Tongue (tissue), 3 donors: ENCODE measurements at places on chromosomes 13 and 19.

DNA sequence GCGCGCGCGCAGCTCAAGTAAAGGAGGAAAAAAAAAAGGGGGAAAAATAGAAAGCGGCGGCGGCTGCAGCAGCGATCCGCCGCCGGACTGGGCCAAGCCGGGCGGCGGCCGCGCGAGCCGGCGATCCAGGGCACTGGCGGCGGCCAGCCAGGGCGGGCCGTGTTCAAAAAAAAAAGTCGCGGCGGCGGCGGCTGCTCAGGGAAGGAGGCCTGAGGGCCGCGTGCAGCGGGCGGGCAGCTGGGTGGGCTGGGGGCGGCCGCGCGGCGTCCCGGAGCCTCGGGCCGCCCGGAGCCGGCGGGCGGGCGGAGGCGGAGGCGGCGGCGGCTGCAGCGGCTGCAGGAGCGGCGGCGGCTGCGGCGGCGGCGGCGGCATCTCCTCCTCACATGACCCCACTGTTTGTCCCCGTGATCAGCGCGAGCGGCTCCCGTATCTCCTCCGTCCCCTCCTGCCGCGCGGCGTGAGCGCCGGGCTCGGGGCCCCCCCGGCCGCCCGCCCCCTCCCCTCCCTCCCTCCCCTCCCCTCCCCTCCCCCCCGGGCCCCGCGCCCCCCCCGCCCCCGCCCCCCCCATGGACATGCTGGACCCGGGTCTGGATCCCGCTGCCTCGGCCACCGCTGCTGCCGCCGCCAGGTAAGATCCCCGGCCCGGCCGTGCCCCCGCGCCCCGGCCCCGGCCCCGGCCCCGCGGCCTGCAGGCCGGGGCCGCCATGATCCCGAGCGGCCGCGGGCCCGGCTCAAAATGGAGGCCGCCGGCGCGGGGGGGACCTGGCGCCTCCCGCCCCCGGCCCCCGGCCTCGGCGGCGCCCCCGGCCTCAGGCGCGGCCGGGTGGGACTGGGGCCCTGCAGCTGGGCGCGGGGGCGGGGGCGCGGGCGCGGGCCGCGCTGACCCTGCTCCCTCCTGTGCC is at the start of gene USF2:
Gene USF2 (plus strand): TSS at position 427 of the 902 bp plus-strand sequence. CDS start 140 bp downstream, at position 567.
- peak; percentile 86 for DNase-seq

DNA sequence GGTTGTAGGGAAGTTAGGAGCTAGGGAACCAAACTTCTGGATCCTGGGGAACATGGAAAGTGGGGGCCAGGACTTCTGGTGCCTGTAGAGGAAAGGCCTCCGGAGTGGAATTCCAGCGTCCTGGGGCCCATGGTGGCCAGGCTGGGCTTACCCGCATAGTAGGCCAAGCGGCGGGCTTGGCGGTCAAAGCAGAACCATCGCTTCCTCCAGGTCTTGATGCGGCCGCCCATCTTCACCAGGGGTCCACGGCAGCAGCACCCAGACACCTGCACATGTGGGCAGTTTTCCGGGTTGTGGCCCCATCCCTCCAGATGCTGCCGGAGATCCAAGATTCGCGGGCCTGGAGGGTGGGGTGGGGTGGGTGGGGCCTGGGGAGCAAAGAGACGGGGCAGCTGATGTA is 13.8 kb upstream of the LYPD3 start:
- DNase-seq: no peak

DNA sequence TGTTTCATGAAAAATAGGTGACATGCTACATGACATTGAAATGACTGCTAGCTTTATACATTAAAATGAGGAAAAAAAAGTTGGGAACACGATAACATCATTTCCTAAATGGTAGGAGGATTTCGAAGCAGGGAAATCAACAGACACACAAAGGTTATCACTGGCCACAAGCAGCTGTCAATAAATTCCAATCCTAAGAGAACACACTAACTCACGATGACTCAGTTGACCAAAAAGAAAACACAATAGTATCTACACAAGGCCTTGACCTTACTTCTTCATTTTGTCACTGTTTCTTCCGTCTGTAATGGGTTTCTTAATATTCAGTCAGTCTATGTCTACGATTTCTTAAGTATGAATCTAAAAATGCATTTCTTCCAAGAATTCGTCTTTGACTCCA is 36.5 kb downstream of the STARD13 start:
- DNase-seq: no peak

GRCh38 chr13:95707035-95707434 is 30.1 kb downstream of the DNAJC3 start:
- no peak for DNase-seq

DNA sequence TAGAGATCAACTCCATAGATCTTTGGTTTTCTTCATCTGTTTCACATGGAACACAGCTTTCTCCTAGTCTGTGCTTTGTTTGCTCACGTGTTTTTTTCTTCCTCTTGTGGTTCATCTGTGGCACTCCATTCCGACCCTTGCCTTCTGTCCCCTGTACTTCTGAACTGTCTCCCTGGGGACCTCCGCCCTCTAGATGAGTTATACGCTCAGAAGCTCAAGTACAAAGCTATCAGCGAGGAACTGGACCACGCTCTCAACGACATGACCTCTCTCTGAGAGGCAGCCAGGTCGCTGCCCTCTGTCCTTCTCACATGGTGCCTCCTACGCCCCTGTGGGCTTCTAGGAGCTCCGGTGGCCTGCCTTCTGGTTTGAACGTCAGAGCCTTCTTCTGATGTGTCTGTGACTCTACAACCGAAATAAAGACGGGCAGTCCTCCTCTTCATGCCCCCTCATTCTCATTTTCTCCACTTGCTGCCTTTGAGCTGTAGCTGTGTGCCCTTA is 16.6 kb upstream of the RAB8A start:
- no peak for DNase-seq

DNA sequence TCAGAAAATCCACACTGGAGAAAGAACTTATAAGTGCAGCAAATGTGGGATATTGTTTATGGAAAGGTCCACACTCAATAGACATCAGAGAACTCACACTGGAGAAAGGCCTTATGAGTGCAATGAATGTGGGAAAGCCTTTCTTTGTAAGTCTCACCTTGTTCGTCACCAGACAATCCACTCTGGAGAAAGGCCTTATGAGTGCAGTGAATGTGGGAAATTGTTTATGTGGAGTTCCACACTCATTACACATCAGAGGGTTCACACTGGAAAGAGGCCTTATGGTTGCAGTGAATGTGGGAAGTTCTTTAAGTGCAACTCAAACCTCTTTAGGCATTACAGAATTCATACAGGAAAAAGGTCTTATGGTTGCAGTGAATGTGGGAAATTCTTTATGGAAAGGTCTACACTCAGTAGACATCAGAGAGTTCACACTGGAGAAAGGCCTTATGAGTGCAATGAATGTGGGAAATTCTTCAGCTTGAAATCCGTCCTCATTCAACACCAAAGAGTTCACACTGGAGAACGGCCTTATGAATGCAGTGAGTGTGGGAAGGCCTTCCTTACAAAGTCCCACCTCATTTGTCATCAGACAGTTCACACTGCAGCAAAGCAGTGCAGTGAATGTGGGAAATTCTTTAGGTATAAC is 12.0 kb upstream of the ZNF548 start:
- no peak for DNase-seq

GRCh38 chr19:18317961-18318800 is 4.7 kb downstream of the LSM4 start:
- DNase-seq: no peak

DNA sequence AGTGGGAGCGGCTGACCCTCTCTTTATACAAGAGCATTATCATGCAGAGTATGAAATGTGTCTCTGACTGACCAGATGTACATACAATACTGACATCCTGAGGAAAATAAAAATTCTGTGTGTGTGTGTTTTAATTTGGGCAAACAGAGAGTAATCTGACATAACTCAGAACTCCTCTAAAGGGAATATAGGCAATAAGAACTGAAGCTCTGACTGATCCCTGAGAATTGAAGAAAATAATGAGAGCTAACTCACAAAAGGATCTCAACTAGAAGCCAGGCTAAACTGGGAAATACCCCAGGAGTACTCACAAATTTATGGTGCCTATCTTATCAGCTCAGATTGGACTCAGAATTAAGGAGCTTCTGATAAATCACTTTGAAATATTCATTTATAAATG is 539.9 kb downstream of the OLFM4 start:
- peak; percentile 21 for DNase-seq

GRCh38 chr19:23203841-23204344 is 46.3 kb downstream of the ZNF724 start:
- DNase-seq: peak; percentile 16

DNA sequence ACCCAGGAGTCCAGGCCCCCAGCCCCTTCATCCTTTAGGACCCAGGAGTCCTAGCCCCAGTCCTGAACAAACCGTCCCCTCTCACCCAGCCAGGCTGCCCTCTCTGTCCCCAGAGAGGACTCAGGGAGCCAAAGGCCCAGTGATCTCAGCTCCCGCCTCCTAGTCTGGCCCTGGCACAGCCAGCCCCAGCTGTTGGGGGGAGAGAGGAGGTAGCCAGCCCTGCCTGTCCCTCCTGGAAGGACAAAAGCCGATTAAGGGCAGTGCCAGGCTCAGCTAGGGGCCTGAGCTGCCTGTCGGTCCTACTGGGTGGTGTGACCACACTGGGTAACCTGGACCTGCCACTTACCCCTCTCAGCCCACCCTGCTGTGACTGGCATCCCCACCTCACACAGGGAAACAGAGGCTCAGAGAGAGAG is 14.5 kb downstream of the LIPE start:
- DNase-seq: peak; percentile 56

DNA sequence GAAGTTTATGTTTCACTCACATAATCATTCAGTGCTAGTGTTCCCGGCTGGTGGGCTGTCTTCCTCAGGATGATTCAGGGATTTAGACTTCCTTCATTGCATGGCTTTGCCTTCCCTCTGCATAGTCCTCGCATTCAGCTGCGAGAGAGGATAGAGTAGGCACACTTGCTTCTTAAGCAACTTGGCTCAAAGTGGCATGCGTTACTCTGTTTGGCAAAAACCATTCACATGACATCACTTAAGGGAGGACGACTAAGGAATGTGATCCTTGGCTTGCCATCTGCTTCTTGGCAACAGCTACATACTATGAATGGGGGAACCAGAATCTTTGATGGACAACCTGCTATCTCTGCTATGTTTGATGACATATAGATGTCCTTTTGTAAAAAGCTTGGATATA is 359.3 kb downstream of the TDRD3 start:
- DNase-seq: peak; percentile 75

GRCh38 chr19:42114412-42114811 is 17.8 kb downstream of the POU2F2 start:
- DNase-seq: peak; percentile 63

GRCh38 chr13:99693852-99694611 is 192.8 kb downstream of the TM9SF2 start:
- no peak for DNase-seq

DNA sequence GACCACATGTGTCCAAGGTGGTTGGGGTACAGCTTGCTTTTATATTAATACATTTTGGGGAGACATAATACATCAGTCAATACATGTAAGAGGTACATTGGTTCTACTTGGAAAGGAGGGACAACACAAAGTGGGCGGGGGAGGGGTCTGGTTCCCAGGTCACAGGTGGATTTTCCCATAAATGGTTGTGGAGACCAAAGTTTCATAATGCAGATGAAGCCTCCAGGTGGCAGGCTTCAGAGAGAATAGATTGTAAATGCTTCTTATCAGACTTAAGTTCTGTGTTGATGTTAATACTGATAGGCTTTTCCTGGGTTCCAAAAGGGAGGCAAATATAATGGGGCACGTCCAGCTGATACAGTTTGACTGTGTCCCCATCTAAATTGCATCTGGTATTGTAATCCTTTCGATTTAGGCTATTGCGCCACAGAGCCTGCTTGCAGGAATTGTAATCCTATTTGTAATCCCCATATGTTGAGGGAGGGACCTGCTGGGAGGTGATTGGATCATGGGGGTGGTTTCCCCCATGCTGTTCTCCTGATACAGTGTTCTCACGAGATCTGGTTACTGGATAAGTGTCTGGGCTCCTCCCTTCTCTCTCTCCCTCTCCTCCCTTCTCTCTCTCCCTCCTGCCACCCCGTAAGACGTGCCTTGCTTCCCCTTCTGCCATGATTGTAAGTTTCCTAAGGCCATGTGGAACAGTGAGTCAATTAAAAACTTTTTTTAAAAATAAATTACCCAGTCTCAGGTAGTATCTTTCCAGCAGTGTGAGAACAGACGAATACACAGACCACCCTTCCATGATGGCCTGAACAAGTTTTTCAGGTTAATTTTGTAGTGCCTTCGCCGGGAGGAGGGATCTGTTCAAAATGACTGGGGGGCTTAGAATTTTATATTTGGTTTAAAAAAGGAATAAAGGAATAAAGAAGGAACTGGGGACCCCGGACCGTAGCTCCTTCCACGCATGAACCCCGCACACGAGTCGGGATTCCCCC is 44.9 kb downstream of the ZNF823 start:
- peak; percentile 57 for DNase-seq

GRCh38 chr19:15372891-15373301 is 6.7 kb downstream of the AKAP8 start:
- DNase-seq: no peak

DNA sequence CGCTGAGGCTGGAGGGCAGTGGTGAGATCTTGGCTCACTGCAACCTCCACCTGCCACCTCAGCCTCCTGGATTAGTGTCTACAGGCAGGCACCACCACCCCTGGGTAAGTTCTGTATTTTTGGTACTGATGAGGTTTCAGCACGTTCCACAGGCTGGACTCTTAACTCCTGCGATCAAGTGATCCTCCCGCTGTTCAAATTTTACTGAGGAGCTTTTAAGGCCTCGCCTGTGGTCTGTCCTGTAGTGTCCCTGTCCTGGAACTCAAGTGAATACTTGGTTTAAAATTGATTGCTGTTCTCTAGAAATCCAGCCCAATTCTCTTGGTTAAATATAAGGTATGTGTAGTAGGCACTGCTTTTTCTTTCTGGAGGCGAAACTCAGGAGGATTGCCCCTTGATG is 65.2 kb downstream of the DPRX start:
- DNase-seq: no peak

DNA sequence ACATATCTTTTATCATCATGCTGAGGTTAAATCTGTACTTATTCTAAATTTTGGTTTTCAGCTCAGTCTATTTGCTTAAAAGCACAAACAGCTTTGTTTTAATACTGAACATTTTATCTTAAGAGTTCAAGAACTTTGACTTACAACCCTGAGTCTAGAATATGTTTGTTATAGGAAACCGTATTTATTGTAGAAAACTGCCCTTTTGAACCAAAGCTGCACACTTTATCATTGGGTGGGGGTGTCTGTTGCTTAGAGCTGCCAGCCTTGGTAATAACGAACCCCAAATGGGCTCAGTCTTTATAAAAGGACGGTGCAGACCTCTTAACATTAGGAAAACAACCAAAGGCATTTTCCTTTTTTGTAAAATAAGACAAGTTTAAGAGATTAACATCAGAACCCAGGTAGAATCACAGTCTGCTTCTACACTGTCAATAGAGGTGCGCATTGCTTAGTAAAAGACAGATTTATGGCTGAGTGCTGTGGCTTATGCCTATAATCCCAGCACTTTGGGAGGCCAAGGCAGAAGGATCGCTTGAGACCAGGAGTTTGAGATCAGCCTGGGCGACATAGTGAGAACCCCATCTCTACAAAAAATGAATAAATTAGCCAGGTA is 14.7 kb downstream of the ADGRE3 start:
- no peak for DNase-seq
